ENCODE measurements at places on chromosomes 3 and 15. TPM values are rescaled to one million over a fixed set of nuclear protein-coding genes. Genes with fewer than 3 reads are reported as not detected.

The SLC28A2 gene
- total RNA-seq: not detected

The MYL3 gene
- total RNA-seq: 16.2 TPM

The IP6K1 gene
- 40.7 TPM for total RNA-seq

DNA sequence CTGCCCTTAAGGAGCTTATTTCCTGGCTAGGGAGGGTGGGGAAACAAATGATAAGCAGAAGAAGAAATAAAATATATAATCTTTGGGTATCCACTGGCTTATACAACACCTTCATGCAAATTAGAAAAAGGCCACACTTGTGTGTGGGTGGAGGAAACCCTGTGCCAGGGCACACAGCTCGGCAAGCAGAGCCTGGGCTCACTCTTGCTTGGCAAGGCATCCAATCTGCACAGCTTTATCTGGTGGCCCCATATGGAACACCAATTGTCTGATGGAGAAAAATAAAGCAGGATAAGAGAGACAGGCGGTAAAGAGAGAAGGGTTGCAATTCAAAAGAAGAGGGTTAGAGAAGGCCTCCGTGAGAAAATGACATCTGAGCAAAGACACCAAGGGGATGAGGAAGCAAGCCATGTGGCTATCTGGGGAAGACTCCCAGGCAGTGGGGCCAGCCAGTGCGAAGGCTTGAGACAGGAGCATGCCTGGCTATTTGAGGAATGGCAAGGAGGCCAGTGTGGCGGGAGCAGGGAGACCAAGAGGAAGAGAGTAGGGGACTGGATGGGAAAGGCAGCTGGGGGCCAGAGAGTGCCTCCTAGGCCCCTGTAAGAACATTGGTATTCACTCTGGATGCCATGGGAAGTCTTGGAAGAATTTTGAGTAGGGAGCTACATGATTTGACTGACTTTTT is 22.5 kb upstream of the VPS8 start:
- DNase-seq: no peak

DNA sequence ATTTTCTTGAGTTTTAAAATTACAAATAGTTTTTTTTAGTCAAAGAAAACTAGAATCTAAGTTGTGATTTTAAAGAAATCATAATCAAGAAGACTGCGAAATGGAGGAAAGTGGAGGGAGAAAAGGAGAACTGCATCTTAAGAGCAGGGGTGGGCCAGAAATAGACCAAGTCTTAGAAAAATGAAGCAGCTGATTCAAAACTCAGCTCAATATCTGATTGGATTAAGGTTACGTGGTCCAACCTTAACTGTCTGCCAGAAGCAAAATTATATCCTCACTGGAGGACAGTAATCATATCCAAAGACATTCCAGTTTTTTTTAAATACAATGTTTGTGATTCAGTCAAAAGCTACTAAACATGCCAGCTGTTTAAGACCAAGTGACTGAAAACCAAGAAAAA is 41.4 kb downstream of the CHSY1 start:
- no peak for DNase-seq

- DNase-seq: no peak
Observed at GRCh38 chr15:93319121-93319814, 230.3 kb upstream of the RGMA start.

DNA sequence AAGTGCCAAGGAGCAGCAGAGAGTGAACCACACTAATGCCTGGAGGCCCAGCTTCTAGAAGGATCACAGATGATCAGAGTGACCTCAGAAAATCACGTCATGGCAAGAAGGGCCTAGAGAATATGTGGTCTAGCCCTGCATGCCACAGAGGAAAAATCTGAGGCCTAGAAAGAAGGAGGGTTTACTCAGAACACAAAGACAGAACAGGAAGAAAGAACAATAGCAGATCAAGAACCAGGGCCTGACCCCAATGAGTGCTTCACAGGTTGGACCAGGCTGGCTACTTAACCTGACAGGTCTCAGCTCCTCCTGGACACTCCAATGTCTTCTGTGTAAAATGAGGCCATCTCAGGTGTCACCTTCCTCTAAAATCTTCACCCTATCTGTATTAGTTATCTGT is 14.2 kb downstream of the RAB6B start:
- no peak for DNase-seq

DNA sequence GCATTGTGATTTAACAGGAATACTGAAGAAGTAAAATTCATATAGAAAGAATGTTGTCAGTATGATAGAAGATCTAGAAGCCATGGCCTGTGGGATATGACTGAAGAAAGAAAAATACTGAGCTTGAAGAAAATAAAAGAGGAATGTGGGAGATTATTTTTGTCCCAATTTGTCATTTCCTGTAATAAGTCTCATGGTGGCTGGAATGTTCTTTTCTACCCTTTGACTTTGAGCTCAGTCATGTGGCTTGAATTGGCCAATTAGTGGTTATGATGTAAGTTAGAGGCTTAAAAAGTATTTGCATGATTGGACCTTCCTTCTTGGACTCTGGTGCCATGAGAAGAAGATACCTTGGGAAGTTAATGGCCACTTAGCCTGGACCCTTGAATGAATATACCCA is 14.1 kb downstream of the APH1B start:
- no peak for DNase-seq

DNA sequence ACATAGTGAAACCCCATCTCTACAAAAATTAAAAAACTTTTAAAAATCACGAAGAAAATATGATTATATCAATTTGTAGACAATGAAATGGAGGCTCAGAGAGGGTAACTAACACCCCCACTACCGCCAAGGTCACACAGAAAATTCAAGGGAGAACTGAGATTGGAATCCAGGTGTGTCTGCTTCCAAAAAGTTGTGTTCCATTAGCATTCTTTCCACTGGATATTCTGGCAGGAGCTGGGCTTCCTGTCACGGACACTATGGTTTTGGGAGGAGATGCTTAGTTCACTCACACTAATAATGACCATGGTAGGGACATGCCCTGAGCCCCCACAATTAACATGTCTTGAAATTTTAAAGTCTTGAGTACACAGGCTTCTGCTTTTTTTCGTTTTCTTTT is 28.8 kb downstream of the CTSH start:
- no peak for DNase-seq

- no peak for DNase-seq
Observed at GRCh38 chr15:36579792-36580431, 486 bp downstream of the CDIN1 start.

GRCh38 chr3:47522082-47522987 is 8.8 kb upstream of the ELP6 start:
- peak; percentile 90 for DNase-seq

- no peak for DNase-seq
Observed at GRCh38 chr3:64267721-64268604, 42.7 kb upstream of the PRICKLE2 start.

DNA sequence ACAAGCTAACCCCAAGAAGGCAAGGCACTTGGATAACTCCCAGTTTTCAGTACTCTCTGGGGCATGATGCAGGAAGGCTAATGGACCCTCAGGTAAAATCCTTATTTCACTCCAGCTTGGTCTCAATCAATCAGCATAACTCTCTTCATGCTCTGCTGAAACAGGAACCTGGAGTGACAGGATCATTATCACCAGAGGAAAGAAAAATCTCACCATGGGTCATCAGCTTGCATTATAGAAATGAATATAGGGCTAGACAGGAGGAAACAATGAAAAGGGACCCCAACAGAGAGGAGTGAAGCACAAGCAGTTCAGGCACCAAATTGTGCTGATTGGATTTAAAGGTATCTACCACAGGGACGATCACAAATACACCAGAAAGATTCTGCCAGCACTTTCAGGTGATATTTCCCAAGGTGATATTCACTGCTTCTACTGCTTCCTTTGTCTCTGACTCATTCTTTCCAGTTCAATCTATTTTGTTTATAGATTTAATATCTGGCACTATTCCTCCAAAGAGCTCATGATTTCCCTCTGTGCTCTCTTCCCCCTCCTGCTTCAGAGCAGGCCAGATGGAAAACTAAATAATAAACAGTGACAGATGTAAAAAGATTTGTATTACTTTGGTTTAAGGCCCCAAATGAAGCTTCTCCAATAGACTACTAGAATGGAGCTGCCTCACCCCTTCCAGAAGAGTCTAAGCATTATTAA is 22.9 kb upstream of the THUMPD3 start:
- no peak for DNase-seq

Data from spleen (tissue), 13 donors.